ENCODE measurements at places on chromosomes 6 and 20.

- no peak for DNase-seq
These were observed 496.0 kb upstream of the MARCKS start for GRCh38 chr6:113361014-113361645.

GRCh38 chr6:90199900-90200299, 96.7 kb downstream of the BACH2 start:
- DNase-seq = no peak

DNA sequence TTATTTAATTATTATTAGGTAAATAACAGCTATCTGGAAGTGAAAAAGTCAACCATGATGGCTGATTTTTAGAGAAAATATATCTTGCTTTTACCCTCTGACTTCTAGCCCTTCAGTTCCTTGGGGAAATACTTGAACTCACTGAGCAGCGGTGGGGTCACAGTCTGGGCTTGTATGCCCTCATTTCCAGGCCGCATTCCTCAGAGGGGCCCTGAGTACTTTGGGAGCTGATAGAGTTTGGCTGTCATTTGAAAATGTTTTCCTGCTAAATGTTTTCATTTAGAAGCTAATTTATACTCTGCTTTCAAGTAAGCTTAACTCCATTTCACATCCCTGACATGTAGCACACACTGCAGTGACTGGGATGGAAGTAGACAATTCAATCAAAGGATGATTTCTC, 1028.5 kb downstream of the KIF16B start:
- no peak for DNase-seq

DNA sequence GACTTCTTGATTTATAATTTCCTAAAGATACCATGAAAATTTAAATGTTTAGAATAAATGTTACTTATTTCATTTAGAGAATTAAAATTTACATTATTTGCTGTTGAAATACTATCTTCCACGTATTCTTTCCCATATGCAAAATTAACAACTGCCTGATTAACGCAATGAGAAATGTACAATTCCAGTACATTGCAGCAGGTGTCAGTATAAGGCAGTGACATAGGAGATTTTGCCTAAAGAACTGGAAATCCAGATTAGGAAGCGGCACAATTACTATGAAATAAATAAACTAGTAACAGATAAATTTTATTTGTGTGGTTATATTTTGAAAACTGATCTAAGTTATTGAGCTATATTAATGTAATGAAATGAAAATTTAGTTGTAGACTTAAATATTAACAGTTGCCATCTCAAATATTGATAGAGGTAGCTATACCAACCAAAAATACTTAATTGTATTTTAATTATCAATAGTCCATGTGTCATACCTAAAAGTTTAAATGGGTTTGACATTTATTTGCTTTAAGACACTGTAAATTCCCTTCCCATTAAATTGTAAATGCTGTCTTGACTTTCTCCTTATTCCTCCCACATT, 300.2 kb downstream of the UTRN start:
- peak; percentile 15 for DNase-seq

DNA sequence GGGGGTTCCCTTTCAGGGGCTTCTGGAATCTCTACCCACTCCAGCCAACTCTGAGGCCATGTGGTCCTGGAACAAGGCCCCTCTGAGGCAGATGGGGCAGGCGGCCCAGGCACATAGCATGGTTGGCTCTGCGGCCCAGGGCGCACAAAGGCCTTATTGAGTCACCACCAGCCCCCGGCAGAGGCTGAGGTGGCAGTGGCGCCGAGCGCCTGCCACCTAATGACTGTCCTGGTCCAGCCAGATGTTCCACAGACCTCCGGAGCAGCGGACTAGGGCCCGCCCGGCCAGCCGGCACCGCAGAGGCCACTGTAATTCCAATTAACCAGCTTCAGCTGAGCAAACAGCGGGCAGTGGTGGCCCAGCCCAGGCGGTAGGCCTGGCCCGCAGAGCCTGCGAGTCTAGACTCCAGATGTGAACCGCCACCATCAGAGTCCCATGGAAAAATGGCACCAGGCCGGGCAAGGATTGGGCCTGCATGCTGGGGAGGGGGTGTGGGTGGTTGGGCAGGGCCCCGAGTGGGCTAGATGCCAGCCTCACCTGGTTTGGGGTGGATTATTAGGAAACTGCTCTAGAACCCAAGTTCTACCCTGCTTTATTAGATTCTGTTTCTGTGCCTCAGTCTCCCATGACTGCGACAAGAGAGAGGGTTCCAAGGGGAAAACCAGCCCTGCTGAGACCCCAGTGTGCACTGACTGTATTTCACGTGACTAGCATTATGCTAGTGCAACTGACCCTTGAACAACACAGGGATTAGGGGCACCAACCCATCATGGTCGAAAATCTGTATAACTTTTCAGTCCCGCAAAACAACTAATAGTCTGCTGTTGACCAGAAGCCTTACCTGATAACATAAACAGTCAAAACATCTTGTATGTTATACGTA, 34.1 kb upstream of the ID1 start:
- DNase-seq = no peak

GRCh38 chr6:85461798-85462170, 11.9 kb downstream of the NT5E start:
- DNase-seq = no peak

GRCh38 chr6:8652710-8653109, 217.4 kb upstream of the SLC35B3 start:
- no peak for DNase-seq

- peak; percentile 90 for DNase-seq
These were observed at the start of gene SNX3 for GRCh38 chr6:108260809-108261569. Gene SNX3 (minus strand): TSS chr6:108261040. CDS start chr6:108260921, 119 bp downstream.

GRCh38 chr6:111813237-111813636, 60.0 kb downstream of the FYN start:
- DNase-seq = no peak

- DNase-seq = no peak
These were observed 6.9 kb upstream of the ADGRB3 start for GRCh38 chr6:68628161-68628560.

GRCh38 chr6:170221052-170221752, 69.7 kb downstream of the DLL1 start:
- no peak for DNase-seq

- no peak for DNase-seq
These were observed 708 bp downstream of the PCK1 start for GRCh38 chr20:57561356-57562279.

- DNase-seq = no peak
These were observed 6.1 kb upstream of the NSFL1C start for GRCh38 chr20:1472556-1473245.

DNA sequence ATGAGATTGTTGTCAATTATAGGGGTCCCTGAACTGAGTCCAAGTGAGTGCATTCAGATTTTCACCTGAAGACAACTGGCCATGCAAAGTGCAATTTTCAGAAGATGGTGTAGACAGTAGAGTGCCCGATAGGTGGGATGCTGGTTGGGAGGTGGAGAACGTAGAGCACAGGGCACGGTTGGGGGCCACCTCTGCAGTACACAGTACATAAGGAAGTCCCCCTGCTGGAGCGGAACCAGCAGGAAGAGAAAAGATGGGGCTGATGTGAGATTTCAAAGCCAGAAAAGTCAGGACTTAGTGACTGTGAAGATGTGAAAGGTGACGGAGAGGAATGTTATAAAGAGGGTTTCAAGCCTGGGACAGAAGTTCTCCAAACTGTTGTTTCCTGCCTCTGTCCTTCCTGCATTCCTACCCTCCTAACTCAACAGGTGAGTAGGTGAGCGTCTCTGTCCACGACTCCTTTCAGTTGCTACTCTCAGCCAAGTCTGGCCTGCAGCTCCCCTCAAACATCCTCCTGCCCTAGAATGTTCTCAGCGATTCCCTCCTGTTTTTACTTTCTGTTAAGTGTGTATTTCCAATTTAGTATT, 330.8 kb downstream of the PRL start:
- DNase-seq = no peak

GRCh38 chr6:127366282-127367022, 23.0 kb upstream of the ECHDC1 start:
- no peak for DNase-seq

GRCh38 chr20:12564979-12565378, 443.8 kb upstream of the SPTLC3 start:
- DNase-seq = no peak

DNA sequence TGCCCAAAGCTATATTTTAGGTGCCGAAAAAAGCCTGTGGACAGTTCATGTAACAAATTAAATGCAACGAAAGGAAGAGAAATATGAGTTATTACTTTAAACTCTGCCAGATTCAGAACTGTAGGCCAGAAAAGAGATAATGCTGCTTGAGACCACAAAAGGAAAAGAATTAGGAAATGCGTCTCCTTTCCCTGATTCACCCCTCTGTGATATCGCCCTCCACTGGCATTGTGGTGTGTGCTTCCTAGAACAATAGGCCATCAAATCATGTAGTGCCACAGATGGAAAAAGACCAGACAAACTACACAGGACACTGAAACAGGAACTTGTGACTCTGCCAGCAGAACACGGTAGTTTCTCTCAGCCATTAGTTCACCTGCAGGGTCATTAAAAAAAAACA, 14.7 kb upstream of the LAMA4 start:
- no peak for DNase-seq

- DNase-seq = no peak
These were observed 91.7 kb upstream of the KCNQ5 start for GRCh38 chr6:72530152-72530551.

GRCh38 chr20:41304002-41304401, 13.5 kb downstream of the ZHX3 start:
- no peak for DNase-seq

- no peak for DNase-seq
These were observed 350.6 kb upstream of the PLCB4 start for GRCh38 chr20:8718279-8718678.

DNA sequence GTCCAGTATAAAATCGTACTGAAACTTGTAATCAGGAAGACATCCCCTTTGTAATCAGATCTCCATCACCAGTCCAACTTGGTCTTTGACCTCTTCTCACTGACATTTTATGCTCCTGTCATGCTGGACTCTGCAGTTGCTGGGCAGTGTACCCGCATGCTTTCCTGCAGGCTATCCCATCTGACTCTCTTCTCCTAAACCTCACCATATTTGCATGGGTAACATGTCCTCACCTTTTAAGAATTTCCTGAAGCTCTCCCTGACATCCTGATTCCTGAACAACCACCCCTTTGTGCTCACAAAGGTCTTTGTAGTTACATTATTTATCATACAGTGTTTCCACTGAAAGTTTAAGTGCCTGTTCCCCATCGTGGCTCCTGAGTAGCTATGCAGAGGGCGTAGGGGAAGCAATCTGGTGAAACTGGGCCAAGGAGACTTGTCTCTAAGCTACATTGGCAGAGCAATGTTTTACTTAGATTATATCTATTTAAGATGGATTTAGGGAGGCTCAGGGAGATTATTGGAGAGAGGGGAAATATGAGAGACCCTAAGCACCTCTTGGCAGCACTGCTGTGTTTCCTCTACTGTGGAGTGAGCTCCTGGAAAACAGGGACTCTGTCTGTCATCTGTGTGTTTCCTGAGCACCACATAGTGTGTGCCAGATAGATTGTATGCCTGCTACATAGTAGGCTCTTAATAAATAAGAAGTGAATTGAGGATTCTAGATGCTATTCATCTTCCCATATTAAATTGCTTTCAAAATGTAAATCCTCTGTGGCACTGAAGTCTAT, 124.0 kb downstream of the LAMA2 start:
- DNase-seq = no peak

DNA sequence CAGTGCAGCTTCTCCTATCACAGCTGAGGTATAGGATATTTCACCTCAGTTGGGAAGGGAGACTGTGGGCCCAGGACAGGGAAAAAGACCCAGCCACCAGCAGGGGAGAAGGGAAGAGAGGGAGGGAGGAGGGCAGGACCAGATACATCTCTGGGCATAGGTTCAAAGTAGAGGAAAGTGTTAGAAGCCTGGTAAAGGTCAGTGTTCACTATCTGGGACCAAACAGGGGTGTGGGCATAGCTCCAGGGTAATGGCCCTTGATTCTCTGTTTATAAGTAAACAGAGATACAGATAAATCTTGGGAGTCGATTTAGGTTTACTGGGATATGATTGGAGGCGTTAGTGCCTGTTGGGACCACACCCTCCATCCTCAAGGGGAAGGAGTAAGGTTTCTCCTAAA, 266.2 kb downstream of the LRFN2 start:
- no peak for DNase-seq

DNA sequence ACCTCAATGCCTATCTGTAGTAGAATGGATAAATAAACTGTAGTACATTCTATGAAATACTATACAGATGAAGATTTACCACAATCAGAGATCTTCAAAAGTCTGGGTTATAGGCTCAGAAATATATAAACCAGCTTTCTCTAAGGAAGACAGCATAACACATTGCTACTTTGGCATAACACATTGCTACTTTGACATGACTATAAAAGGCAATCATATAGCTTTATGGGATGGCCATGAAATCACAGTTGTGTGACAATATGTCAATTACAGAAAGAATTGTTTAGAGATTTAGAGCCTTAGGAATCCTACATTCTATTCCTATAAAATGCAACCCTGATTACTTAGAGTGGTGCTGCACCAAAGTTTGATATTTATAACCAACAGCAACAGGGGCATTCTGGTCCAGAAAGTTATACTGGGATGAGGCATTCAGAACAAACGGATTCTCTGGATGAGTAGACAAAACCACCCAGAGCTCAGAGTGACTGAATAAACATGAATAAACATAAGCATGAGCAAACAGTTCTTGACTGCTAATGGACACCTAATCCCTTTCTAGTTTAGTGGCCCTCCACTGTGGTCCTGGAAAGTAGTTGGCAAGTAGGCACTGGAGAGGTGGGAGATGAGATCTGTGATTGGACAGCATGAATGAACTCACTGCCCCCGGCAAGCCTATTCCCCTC, 12.0 kb downstream of the TTI1 start:
- no peak for DNase-seq

GRCh38 chr6:61640463-61640862, 645.6 kb downstream of the KHDRBS2 start:
- DNase-seq = no peak

DNA sequence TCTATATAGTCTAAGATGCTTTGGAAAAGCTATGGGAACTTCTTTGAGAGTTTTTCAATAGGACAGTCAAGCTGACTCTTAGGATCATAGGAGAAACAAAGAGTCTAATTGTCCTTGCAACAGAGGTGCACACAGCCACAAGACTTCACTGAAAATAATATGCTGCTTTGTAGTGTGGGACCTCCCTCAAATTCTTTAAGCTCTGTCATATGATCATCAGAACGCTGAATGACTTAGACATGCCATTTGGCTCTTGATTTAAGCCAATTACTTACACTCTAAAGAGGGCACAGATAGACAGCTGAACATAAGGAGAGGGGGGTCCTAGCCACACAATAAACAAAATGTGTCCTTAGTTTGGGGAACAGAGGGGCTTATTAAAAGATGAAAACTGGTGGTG, 818.7 kb upstream of the GJE1 start:
- no peak for DNase-seq

- no peak for DNase-seq
These were observed 12.0 kb downstream of the PANK2 start for GRCh38 chr20:3901028-3901705.

- DNase-seq = peak; percentile 73
These were observed 285.4 kb downstream of the THBS2 start for GRCh38 chr6:168968228-168968627.

- no peak for DNase-seq
These were observed 64.6 kb downstream of the VEGFA start for GRCh38 chr6:43834528-43835155.

Data from MM.1S (cell line).